ENCODE measurements at places on chromosomes 7 and 10.

DNA sequence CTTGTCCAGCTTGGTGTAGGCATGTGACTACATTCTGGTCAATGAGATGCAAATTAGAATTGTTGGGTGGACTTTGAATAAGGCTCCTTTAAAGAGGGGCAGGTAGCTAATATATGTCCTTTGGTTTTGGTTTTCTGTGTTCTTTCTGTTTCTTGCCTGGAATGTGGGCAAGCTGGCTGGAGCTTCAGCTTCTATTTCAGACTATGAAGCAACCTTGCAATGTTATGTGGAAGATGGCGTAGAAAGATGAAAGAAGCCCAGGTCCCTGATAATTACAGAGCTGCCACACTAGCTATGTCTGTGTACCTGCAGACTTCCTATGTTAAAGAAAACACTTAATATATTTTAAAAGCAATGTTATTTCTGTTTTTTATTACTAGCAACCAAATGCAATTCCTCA is 46.2 kb downstream of the NEURL1 start:
- DNase-seq, result no peak

DNA sequence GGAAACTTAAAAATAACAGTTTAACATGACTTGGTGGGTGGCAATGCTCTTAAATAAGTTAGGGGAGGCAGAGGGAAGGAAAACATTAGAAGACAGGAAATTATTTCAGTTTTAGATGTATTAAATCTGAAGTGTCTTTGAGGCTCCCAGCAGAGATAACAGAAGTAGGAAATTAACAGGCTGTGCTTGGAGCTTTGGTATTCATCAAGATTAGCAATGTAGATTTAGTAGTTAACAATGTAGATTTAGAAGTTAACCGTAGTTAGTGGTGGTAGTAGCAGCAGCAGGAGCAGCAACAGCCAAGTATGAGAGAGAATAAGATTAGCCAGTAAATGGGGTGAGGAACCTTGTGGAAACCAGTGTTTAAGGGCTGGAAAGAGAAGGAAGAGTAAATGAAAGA is 48.7 kb upstream of the UBN2 start:
- no peak for DNase-seq

- DNase-seq, result no peak
Observed at GRCh38 chr10:24456322-24456721, 247.4 kb downstream of the KIAA1217 start.

GRCh38 chr7:75042831-75043703 is 30.5 kb downstream of the RCC1L start:
- no peak for DNase-seq

DNA sequence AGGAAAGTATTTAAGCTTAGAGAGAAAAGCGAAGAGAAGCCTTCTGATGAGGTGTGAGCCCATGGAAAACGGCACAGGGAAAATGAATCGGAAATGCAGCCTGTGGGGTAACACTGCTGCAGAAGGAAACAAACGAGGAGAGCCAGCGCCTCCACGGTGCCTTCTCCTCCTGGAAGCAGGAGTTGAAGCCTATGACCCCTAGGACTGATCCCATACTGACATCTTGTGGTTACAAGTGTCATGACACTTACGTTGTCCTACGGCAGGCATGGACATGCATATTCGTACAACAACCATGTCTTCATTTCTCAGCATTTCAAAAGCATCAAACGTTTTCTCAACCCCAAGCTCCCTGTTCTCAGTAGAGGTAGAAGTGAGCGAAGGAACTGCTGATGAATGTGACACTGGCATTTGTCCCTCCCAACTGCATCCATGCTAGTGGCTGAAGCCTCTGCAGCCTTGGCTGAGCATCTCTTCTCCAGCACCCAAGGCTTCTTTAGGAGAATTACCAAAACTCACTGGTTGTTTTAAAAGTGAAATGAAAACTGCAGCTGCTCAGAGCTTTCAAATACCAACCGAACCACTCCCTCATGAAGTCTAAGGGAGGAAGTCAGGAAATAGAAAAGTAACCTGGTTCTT is 160.2 kb downstream of the JAZF1 start:
- no peak for DNase-seq
